MCF 10A (cell line): ENCODE measurements at places on chromosomes 1 and 21.

DNA sequence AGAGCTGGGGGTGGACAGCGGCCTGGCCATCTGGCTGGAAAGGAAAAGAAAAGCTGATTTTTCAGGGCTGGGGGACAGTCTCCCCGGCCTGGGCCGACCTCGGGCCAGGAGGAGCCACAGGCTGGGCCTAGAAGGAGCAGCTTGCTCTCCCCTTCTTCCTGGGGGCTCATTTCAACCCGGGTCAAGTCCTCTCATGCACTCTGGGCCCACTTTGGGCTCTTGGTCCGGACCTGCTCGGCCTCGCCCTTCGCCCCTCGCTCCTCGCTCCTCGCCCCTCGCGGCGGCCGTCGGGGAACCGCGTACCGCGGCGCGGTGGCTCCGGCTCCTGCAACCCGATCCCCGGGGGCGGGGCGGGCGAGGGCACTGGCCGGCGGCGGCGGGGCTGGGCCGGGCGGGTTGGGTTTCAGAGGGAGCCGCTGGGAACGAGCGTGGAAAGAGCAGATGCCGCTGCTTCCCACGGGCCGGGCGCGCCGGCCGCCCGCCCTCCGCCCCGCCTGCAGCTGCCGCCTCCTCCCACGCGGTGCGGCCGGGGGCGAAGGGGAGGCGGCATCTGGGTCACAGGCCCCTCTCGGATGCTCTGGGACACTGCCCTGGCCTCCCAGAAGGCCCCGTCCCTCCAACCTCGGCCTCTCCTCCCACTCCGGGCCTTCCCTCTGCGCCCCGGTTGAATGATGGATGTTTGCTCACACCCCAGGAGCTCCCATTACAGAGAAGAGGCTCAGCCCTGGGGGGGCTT lies 6.6 kb downstream of the HEYL start:
- DNase-seq: no peak

GRCh38 chr21:14736162-14736561 lies 190.0 kb upstream of the SAMSN1 start:
- DNase-seq: no peak

GRCh38 chr1:233675893-233676292 lies 62.0 kb downstream of the KCNK1 start:
- DNase-seq: peak; percentile 18

DNA sequence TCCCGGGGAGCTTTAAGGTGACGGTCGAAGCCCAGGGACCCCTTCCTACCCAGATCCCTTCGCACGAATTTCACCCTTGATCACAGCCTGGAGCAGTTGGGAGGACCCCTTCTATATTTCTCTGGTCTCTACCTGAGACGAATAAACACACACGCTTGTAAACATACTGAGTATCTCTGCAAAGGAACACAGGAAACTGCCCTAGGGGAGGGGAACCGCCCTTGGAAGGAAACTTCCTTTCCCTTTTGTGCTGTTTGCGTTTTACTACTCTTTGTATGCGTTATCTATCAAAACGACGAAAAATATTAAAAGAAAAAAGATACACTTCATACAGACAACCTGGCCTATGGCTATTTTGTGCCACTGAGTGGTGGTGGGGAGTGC lies 750 bp downstream of the NECAP2 start:
- DNase-seq: peak; percentile 17

DNA sequence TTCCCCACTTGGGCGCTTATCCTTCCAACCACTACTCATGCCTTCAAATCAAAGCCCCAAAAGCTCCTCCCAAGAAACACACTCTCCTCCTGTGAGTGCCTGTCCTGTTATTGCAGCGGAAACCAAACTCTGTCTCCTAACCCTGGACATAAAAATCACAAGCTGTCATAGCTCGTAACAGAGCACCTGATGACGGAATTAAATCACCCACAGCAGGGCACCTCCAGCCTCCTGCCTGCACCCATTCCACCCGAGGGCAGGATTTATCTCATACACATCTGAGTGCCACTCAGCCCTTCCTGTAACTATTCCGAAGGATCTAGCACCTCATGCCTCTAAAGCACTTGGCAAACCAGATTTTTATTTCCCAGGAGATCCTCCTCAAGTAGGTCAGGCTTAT lies 100.9 kb downstream of the ASTN1 start:
- DNase-seq: no peak

GRCh38 chr1:150798525-150798924 lies 9.5 kb downstream of the CTSK start:
- no peak for DNase-seq

DNA sequence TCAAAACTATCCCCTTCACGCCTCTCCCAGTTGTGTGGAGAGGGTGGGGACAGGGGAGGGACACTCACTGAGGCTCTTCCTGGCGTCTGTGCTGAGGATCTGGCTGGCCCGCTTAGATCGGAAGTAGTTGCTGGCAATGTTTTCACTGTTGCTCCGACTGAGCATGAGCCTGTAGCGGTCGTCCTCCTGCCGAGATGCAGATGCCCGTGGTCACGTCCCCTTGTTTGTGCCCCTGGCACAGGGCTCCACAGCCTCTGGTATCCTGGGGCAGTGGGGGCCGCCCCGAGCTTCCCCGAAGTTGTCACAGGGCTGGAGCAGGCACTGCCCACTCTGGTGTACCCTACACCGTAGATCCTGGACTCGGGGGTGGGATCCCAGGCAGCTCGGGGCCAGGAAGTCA lies 5.0 kb upstream of the DDOST start:
- no peak for DNase-seq

- DNase-seq: no peak
Observed at GRCh38 chr1:197948926-197949899, 32.0 kb downstream of the LHX9 start.

- DNase-seq: no peak
Observed at GRCh38 chr21:34852448-34852847, 183.7 kb downstream of the CLIC6 start.
